CD8-positive, alpha-beta T cell (primary cell): ENCODE measurements at places on chromosomes 2 and 18. TPM values are rescaled to one million over a fixed set of nuclear protein-coding genes. Genes with fewer than 3 reads are reported as not detected.

DNA sequence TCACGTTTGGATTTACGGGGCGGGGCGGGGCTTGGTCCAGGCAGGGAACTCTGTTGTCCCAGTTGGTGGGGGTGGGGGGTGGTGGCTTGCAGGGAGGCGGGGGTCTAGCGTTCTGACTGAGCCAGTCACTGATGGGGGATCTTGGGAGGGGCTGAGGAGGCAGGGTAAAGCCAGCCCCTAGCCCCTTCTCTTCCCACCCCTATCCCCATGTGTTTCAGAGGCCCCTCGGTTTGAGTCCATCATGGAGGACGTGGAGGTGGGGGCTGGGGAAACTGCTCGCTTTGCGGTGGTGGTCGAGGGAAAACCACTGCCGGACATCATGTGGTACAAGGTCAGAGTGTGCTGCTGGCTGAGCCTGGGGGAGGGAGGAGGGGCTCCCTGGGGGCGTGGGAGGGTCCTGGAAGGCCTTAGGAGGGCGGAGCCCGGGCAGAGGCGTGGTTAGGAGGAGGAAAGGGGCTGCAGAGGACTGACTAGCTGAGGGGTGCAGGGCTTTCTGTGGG is 22.0 kb upstream of the GMPPA start:
- no peak for DNase-seq

- no peak for DNase-seq
Observed at GRCh38 chr2:159063677-159064076, 95.2 kb downstream of the TANC1 start.

DNA sequence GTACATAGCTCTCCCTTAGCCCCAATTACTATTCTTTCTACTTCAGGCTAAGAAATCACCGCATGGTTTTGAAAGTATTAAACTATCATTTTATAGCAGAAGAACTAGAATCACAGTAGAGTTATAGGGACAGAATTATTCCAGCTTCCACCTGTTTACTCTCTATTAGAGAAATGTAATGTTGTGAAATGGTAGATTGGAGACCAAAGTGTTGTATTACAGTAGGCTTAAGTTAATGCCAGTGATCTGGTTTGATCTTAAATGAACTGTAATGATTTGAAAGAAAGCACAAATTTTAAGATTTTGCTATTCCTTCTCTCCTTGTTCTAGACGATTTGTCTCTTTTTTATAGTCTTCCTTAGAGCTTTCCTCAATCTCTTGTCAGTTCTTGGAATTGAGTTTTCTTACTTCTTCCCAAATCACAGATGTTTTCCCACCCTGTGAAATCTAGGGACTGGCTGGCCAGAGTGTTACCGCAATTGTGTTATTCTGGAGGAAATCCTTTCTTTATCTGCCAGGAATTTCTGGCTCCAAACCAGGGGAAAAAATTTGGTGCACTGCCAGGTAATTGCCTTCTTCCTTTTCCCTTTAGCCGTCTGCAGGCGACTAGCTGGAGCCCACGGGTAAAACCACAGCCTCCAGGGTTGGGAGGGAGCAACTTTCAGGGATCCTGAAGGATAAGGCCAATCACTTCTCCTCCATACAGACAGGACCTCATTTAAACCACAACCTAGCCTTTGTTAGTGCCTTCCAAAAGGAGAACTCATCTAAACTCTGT is 51.7 kb downstream of the NOP58 start:
- no peak for DNase-seq

- DNase-seq, result no peak
Observed at GRCh38 chr18:35938562-35938961, 33.9 kb upstream of the RMP24 start.

DNA sequence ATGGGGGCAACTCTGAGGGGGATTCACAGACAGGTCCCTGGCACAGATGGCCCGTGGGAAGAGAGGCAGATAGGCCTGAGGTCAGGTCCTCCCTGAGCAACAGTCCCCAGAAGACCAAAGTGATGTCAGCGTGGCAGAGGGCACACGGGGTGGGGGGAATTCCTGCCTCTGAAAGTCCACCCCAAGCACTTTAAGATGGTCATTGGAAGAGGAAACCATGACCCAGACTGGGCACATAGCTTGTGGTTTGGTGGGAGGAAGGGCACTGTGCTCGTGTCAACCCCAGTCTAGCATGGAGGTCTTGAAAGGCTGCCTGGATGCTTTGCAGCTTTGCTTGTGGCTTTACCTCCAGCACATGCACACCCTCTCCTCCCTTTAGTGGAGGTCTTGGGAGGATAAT is 38.0 kb upstream of the SIX2 start:
- no peak for DNase-seq

- DNase-seq, result no peak
Observed at GRCh38 chr2:162473-163382, 101.1 kb downstream of the SH3YL1 start.

GRCh38 chr2:40592218-40592617 is 140.3 kb upstream of the SLC8A1 start:
- DNase-seq, result no peak

DNA sequence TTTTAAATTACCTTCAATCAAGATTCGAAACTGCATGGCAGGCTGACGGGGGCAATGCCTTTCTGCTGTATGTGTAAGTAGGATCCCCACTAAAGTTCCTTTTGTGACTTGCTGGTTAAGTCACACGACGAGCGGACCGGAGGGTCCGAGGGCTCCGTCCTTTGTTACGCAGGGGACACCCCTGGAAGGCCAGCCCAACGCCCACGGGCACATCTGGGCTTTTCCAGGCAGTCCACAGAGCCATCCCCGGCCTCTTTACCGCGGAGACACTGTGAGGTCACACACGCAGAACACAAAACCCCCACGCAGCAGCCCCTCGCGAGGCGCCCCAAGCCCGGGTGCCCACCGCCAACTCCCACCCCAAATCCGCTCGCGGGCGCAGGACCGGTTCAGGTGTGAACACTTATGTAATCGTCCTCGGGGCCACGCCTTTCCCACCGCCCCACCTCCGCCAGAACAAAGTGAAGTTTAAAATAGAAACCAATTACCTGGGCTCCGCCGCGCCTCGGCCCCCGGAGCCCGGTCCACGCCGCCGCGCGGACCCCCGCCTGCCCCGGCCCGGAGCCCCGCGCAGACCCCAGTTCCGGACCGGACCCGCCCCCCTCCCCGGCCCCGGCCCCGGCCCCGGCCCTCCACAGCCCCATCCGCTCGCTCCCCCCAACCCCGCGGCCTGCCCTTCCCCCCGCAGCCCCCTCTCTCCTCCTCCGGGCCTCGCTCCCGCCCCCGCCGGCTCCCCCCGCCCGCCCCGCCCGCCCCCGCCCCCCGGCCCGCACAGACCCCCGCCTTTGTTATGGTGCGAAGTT is 4.2 kb downstream of the ZNF516 start:
- DNase-seq, result peak; percentile 41

GRCh38 chr18:48852292-48852691 is 98.5 kb downstream of the SMAD7 start:
- DNase-seq, result no peak

GRCh38 chr2:119425620-119426395 is 5.8 kb upstream of the TMEM37 start:
- DNase-seq, result no peak

- no peak for DNase-seq
Observed at GRCh38 chr2:86143307-86143706, 37.3 kb downstream of the PTCD3 start.

DNA sequence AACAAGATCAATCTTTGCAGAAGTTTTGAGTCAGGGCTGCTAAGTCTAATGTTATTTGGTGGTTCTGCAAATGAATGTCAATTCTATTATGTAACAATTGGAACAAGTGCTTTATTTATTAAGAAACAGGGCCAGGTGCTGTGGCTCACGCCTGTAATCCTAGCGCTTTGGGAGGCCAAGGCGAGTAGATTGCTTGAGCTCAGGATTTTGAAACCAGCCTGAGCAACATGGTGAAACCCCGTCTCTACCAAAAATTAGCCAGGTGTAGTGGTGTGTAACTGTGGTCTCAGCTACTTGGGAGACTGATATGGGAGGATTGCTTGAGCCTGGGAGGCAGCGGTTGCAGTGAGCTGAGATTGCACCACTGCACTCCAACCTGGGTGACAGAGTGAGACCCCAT is 13.2 kb upstream of the RNF103 start:
- no peak for DNase-seq

- peak; percentile 6 for DNase-seq
Observed at GRCh38 chr2:239824046-239824694, 201.0 kb downstream of the NDUFA10 start.

GRCh38 chr2:50478362-50478761 is 553.6 kb downstream of the NRXN1 start:
- no peak for DNase-seq

DNA sequence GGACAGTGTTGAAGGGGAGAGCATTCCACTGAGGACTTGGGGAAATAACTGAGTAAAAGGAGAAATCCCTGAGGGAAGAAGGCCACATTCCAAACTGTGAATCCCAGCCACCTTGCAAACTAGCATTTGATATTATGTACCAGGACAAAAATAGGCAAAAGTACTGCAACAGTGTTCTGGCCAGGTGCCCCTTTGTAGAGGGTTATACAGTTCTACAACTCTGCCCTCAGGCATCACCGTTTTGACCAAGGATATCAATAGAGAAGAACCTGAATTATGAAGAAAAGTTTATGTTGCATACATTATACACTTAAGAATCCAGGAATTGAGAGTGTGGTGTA is 20.6 kb upstream of the CAVIN2 start:
- no peak for DNase-seq

The INHBB gene
- not detected for total RNA-seq

The LHCGR gene
- not detected for total RNA-seq

The SPDYA gene
- total RNA-seq, result 12.4 TPM

The RAB6C gene
- not detected for total RNA-seq

The C2orf15 gene
- 1.3 TPM for total RNA-seq
